ENCODE measurements at places on chromosomes 12 and 14.

GRCh38 chr14:24944800-24945199, 105.1 kb downstream of the STXBP6 start:
- no peak for DNase-seq

DNA sequence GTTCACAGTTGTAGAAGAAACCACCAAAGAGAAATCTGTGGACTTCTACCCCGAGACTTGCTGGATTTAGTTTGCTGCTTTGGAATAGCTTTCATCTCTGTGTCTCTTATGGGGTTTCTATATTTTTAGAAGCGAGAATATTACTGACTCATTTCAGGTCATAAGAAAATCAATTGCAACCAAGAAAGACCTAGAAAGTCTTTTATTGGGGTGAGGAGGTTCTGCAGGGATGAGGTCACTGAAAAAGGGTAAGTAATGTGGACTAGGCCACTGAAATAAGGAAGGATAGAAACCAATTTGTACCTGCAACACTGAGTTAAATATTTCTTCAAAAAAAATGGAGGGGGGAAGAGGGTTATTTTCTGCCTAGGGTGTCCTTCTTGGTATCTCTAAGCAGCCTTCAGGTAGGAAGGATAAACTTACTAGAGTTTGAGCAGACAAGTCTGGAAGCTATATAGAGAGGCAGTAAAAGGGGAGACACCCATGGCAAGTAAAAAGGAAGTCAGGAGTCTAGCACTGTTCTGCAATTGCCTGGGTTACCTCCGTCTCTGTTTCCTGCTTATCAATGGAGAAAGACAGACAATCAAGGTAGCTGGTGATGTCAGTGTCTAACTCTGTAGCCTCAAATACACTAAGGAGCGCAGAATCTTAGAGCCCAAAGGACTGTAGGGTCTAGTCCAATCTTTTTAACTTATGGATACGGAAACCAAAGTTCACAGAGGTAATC, 19.6 kb upstream of the KERA start:
- no peak for DNase-seq

GRCh38 chr14:59310633-59311032, 122.2 kb downstream of the DAAM1 start:
- no peak for DNase-seq

DNA sequence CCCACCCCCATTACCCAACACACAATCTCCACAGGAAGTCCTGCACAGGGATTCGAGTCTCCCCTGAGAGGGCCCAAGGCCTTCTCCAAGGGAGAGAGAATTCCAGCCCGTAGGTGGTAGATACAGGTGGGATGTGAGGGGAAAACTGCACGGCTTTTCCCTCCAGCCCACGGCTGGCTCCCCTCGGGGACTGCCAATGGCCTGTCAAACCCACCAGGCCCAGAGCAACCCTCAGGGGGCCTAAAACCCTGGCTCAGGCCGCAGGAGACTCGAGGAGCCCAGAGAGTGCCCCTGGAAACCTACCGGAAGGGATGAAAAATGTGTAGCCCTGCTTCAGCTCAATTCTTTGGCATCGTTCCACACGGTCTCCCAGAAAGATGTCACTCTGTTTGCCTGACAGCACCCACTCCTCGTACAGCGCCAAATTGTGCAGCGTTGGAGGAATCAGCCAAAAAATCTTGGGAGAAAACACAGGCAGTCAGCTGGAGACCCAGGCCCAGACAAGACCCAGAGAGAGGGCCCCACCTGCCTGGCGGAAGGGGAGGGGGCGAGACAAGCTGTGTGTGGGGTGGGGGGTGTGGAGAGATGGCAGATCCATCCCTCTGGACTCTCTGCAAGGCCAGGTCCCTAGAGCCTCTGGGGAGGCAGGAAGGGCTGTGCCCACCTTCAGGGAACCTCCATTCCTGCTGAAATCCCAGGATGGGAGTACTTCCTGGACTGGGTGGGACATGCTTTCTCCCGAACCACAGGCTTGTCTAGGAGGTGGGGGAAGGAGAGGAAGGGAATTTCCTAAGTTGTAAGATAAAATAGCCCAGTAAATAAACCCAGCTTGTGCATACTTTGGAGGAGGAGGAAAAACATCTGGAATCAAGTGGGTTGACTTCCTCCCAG, 48.1 kb downstream of the KDM2B start:
- DNase-seq, result no peak

- no peak for DNase-seq
Observed at GRCh38 chr12:101829639-101830366, 956 bp downstream of the GNPTAB start.

DNA sequence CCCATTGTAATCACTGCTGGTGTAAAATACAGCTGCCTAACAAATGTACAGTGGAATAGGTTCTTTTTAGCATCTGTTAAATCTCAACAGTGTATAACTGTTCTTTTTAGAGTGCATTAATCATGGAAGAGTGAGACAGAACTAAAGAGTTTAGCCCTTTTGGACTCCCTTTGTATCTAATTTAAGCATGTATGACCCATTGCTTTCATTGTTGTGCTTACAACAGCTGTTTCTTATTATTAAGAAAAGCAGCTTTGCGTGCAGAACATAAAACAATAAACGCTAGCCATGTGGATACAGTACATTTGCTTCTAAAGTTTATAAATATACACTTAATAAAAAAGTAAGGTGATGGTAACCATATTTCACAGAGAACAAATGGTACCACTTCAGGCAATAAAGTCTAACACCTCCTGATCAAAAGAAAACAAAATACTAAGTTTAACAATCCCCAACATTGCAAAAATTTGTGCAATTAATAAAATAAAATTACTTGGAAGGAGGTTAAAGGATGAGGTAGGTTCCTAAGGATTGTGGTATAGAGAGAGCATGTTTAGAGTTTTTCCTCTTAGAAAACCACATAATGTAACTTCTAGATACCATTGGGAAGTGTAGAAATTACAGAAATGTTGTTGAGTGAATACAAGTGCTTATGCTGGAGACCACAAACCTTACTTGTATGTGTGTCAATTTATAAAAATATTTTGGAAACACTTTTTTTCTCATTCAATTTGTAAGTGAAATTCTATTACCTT, 448.7 kb downstream of the SLC6A15 start:
- no peak for DNase-seq

DNA sequence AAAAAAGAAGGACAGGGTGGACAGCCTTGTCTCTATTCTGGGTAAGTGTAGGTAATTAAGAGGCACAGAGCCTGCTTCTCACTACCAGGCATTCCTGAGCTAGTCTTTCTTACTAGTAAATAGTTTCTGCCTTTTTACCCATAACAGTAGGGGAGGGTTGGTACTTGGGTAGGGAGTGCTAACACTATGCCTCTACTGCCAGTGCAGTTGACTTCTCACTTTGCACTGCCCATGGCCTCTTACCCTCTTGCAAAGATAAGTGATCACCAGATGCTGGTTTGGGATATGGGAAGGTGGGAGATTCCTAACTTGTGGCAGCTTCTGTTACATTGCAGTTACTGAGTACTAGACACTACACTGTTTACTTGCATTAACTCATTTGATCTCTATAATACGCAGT, 11.6 kb downstream of the AHSA1 start:
- no peak for DNase-seq

DNA sequence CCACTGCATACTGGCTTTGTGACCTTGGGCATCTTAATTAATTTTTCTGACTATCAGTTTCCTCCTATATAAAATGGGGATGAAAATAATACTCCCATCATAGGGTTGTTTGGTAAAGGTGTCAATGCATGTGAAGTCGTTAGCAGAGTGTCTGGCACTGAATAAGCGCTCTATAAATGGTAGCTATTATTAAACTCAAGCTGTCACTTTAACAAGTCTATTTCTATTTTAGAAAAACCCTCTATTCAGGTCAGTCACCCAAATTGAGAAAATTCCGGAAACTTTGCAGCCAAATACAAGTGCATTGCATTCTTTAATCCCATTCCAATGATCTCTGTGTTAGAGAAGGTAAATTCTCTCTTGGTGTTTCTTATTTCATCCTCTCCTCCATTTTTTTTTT, 363.1 kb downstream of the SYT1 start:
- DNase-seq, result no peak

DNA sequence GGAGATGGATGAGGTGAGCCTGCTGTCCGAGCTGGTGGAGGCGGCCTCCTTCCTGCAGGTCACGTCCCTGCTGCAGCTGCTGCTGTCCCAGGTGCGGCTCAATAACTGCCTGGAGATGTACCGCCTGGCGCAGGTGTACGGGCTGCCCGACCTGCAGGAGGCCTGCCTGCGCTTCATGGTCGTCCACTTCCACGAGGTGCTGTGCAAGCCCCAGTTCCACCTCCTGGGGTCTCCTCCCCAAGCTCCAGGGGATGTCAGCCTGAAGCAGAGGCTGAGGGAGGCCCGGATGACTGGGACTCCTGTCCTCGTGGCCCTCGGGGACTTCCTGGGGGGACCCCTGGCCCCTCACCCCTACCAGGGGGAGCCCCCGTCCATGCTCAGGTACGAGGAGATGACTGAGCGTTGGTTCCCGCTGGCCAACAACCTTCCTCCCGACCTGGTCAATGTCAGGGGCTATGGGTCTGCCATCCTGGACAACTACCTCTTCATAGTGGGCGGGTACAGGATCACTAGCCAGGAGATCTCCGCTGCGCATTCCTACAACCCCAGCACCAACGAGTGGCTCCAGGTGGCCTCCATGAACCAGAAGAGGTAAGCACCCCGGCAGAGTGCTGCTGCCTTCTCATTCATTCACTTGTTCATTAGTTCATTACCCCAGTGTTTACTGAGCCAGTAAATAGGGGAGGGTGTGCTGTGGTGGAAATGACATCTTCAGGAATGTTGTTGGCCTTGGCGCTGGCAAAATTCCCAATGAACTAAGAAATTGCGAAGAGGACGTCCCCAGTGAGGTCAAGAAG, 774 bp upstream of the MANSC4 start:
- peak; percentile 9 for DNase-seq
